Lower leg skin (tissue), 4 donors: ENCODE measurements at places on chromosomes 6 and 20.

- no peak for DNase-seq
Measured at GRCh38 chr6:82083646-82084045, 163.9 kb downstream of the IBTK start.

GRCh38 chr6:135071541-135071940, 16.9 kb upstream of the HBS1L start:
- no peak for DNase-seq

GRCh38 chr6:165637586-165637985, 25.5 kb downstream of the PDE10A start:
- no peak for DNase-seq

DNA sequence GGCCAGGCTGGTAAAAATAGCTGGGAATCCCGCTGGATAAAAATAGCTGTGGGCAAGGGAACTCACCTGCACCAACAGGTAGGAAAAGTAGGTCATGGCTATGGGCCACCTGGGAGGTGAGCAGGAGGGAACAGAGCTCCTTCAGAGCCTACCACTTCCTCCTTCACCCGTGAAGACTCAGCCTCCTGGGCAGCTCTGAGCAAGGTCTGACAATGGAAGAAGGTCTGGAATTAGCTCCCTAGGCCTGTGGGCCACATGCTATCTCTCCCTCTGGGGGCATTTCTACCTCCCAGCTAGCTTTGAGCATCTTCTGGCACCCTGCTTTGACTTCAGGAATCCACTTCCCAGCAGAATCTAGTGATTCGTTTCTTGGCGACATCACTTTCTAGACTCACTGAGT, 153.9 kb downstream of the MRPL14 start:
- peak; percentile 75 for DNase-seq

DNA sequence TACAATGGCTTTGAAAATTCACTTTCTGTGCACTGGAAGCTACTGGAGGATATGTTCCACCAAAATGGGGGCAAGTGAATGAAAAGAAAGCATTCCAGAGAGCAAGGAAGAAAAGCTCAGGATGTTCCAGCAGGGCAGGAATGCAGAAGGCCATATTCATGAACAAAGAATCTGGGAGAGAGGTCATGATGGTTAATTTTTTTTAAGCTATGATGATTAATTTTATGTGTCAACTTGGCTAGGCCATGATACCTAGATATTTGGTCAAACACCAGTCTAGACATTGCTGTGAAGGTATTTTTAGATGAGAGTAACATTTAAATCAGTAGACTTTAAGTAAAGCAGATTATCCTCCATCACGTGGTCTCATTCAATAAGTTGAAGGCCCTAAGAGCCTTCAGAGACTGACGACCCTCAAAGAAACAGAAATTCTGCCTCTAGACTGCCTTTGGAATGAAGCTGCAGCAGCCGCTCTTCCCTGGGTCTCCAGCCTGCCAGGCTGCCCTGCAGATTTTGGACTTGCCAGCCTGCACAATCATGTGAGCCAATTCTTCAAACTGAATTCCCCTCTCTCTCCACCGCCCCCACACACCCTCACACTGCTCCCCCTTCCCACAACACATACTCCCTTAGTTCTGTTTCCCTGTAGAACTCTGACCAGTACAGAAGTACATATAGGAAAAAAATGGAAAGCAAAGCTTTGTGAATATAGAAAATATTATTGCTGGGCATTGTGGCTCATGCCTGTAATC, 20.1 kb upstream of the GCM1 start:
- DNase-seq, result no peak

DNA sequence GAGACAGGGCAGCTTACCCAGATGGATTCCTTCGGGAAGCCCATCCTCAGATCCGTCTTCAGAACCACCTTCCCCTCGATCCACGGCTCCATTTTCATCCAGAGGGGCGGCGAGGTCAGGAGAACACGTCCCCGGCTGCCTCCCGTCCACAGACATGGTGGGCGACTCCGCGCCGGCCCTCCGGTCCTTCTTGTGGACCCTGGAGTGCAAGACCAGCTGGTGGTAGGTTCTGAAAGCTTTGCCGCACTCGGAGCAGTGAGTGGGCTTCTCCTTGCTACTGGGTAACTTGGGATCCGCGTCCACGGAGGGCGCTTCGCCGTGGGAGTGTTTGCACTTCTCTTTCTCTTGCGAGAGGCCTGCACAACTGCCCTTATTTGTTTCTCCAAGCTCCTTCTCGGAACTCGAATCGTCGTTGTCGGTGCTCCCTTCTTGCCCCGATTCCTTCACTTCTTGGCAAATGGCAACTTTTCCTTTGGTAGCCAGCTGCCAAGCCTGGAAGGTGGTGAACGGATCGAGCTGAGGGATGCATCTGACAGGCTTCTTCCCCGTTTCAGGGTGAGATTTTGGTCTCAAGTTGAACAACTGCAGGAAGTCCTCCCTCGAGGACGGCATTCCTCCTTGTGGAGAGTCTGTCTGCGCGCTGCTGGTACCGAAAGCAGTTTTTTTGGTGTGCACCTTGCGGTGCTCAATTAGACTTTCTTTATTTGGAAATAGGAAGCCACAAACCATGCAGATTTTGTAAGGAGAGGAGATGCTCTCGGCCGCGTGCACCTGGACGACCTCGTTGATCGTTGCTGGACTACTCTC, 12.0 kb downstream of the ZNF217 start:
- no peak for DNase-seq

DNA sequence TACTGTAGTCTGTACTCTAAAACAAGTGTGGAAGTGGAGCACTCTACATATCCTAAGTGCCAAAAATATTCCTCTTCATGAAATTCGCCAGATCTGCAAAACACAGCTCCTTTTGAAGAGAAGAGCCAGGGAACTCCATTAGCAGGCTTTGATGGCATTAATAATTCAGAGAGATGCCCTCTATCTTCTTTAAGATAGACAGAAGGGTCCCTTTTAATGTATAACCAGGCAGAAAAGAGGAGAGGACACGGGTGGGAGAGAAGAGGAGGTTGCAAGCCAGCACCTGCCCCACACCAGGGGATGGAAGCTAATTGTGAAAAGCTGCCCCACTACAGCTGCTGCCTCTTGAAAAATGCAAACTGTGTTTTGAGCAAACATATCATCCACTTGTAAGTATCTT, 3.7 kb upstream of the RFPL4B start:
- no peak for DNase-seq

DNA sequence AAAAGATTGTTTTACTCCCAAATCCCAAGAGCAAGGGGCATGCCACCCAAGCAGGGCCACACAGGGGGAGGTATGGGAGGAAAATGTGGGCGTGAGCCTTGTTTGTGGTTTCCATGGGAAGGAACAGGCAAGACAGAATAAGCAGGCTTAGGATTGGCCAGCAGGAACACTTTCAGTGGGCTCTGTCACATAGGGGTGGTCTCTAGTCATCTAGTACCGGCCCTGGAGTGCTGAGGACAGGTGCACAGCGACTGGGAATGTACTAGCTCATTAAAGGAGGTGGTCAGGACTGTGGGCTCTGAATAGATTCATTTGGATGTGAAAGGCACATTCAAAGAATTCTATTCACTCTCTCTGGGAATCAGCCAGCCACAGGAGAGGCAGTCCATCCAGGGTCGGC, 175.6 kb downstream of the TBC1D7 start:
- DNase-seq, result no peak

GRCh38 chr20:52841003-52841402, 131.2 kb upstream of the TSHZ2 start:
- no peak for DNase-seq

GRCh38 chr6:149781715-149782114, 32.2 kb downstream of the PCMT1 start:
- DNase-seq, result no peak

- no peak for DNase-seq
Measured at GRCh38 chr20:49291200-49291599, 13.3 kb upstream of the ZNFX1 start.

- no peak for DNase-seq
Measured at GRCh38 chr6:162156146-162156545, 571.4 kb downstream of the PRKN start.

- no peak for DNase-seq
Measured at GRCh38 chr6:150332939-150333584, 35.8 kb upstream of the IYD start.

DNA sequence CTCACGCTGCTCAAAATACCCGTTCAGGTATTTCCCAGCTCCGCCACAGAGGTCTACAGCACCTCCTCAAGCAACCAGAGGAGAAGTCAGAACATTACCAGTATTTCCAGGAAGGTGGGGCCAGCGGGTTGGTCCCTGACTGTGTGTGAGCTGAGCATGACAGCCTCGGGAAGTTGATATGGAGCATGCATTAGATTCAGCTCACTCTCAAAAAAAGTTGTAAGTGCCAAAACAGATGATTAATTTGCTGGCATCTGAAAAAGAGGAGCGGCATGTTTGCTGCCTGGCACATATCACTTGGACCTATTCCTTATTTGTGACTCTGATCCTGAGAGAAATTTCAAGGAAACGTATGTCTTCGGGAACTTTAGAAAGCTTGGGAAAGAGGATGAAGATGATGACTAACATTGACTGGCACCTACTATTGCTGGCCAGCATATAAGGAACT, 32.3 kb downstream of the ELOVL2 start:
- DNase-seq, result no peak

- peak; percentile 43 for DNase-seq
Measured at GRCh38 chr6:35710241-35710847, 21.6 kb upstream of the FKBP5 start.
